ENCODE measurements at places on chromosomes 3 and 15. TPM values are rescaled to one million over a fixed set of nuclear protein-coding genes. Genes with fewer than 3 reads are reported as not detected.

DNAJC13 gene
- 38.5 TPM for total RNA-seq

TMEM40 gene
- 2.0 TPM for total RNA-seq

NPAP1 gene
- total RNA-seq: not detected

PSTPIP1 gene
- total RNA-seq: not detected

SLC22A14 gene
- total RNA-seq: 0.45 TPM

NME9 gene
- 0.62 TPM for total RNA-seq

ZBTB20 gene
- total RNA-seq: 21.4 TPM

AP2M1 gene
- 603 TPM for total RNA-seq
